ENCODE measurements at places on chromosomes 5 and 9.

DNA sequence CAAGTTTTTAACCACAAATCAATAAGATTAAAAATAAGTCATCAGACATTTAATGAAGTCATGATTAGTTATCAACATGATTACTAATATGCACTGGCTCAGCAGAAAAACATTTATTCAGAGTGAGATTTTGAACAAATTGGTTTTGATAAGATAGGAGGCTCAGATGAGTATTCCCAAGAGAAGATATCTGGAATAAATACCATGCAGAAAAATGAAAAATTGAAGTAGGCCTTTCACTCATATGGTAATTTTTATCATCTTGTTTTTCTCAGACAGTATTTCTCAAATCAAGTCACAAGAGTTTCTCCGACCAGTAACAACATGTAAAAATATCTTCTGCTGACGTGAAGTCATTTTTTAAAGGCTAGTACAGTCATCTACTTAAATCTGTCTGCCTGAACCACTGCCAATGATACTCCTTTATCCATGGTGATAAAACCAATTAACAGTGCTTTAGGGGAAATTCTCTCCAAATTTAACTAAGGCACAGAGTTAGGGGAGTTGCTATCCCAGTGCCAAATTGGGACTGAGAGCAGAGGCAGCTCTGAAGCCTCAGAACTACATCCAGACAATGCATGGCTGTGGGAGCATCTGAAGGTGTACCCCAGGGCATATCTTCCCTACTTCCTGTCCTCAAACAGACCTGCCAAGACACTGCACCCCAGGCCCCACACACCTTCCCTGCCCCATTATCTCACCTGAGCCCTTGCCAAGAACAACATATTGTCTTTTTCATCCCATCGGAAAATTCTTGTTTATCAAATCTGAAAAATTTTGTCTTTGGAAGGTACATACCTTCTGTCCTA is 105.5 kb upstream of the TSLP start:
- DNase-seq, result no peak

- DNase-seq, result peak; percentile 20
These were observed 68.4 kb downstream of the ANKRD33B start for GRCh38 chr5:10632110-10632761.

GRCh38 chr5:16690243-16690852 is 73.6 kb upstream of the RETREG1 start:
- no peak for DNase-seq

DNA sequence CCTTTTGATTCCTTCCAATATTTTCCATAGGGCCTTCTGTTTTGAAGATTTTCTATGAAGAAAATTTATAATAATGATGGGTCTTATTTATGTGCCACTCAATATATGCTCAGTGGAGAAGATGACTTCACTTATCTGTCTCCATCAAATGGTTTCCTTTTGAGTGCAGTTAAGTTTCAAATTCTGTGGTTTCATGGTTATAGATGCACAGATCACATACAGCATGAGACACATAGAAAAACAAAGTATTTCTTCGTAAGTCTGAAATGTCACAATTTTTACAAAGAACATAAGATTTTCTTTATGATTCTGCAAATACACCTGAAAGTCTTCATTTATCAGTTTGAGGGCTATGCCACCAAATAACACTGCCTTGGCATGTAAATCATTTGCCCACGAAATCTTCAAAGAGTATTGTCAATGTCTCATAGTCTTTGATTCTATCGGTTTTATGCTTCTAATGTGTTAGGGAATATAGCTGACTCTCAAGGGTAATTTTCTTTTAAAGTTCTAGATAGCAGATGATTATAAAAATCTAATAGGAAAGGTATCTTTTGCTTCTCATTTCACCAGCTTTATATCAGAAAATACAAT is 14.1 kb downstream of the CFAP95 start:
- DNase-seq, result no peak

DNA sequence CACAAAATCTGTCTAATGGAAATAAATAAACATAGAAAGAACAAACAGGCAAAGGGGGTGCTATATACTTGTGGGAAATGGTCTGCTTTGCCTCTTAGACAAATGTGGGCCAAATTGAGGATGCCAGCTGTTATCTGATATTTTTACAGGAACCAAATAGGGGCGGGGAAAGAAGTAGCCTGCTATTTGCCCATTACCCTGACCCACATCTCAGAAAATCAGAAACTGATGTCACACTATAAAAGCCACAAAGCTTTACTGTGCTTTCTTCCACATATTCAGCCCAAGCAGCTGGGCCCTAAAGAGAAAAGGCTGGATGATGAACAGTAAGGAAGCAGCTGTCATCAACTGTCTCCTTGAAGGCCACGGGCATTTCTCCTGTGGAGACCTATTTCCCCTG is 97.3 kb downstream of the ELAVL2 start:
- DNase-seq, result no peak

GRCh38 chr5:39689919-39690318 is 265.1 kb upstream of the DAB2 start:
- DNase-seq, result no peak

- DNase-seq, result no peak
These were observed 17.3 kb downstream of the NAIF1 start for GRCh38 chr9:128049843-128050242.

DNA sequence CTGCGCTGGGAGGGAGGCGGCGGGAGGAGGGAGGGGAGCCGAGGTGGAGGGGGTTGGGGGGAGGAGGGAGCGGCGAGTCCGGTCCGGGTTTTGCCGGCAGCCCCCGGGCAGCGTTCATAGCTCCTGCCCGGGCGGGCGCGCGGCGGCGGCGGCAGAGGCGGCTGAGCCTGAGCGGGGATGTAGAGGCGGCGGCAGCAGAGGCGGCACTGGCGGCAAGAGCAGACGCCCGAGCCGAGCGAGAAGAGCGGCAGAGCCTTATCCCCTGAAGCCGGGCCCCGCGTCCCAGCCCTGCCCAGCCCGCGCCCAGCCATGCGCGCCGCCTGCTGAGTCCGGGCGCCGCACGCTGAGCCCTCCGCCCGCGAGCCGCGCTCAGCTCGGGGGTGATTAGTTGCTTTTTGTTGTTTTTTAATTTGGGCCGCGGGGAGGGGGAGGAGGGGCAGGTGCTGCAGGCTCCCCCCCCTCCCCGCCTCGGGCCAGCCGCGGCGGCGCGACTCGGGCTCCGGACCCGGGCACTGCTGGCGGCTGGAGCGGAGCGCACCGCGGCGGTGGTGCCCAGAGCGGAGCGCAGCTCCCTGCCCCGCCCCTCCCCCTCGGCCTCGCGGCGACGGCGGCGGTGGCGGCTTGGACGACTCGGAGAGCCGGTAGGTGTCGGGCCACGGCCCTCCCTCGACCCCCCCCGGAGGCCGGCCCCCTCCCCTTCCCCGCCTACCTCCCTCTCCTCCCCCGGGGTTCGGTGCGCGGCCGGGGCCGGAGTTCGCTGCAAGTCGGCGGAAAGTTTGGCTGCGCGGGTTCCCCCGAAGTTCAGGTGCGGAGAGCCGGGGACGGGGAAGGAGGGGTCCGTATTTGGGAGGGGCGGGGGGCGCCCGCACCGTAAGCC is at the start of gene CXXC5:
CXXC5 (plus strand) TSS at position 145 of the 877 bp plus-strand sequence. CDS start 32,175 bp downstream, outside the sequence.
- DNase-seq, result no peak

- DNase-seq, result no peak
These were observed 77.4 kb downstream of the MSX2 start for GRCh38 chr5:174801798-174802197.

GRCh38 chr9:16387382-16387781 is 483.1 kb downstream of the BNC2 start:
- no peak for DNase-seq

GRCh38 chr5:154284433-154284832 is 93.9 kb downstream of the GALNT10 start:
- no peak for DNase-seq

GRCh38 chr9:87620731-87621322 is 105.1 kb upstream of the CTSL start:
- no peak for DNase-seq

- DNase-seq, result no peak
These were observed 2.8 kb downstream of the SLC2A8 start for GRCh38 chr9:127399736-127400269.

- no peak for DNase-seq
These were observed 301.1 kb downstream of the NR3C1 start for GRCh38 chr5:143102411-143102810.

DNA sequence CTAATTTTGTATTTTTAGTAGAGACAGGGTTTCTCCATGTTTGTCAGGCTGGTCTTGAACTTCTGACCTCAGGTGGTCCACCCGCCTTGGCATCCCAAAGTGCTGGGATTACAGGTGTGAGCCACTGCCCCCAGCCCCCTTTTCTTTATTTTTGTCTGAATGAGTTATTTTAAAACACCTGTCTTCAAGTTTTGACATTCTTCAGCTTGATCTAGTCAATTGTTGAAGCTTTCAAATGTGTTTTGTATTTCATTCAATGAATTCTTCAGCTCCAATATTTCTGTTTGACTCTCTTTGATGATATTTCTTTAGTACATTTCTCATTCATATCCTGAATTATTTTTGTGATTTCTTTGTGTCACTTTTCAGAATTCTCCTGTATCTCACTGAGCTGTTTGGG is 486.2 kb downstream of the DMAC1 start:
- no peak for DNase-seq

GRCh38 chr5:58738336-58738735 is 155.5 kb downstream of the RAB3C start:
- DNase-seq, result no peak

GRCh38 chr9:81621118-81621517 is 68.2 kb downstream of the TLE1 start:
- DNase-seq, result no peak

DNA sequence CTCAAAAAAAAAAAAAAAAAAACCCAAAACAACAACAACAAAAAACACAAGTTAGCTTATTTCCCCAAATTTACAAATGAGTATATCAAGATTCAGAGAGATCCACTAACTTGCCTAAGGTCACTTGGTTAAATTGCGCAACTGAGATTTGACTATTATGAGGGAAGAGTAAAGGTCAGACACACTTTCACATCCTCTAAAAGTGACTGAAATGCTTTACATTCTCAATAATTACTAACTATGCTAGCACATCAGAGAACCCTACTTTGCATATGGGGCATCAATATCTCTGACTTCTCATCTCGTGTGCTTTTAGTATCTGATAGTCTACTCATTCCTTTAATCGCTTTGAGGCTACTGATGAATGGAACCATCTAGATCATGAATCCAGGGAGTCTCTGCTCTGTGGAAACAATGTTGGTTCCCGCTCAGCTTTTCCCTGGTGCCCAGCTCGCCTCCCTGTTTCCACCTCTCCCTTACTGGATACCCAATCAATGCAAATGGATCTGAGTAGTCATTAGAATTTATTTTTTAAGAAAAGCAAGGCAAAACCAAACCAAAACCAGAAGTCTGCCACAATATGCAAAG is 182.1 kb upstream of the TRIM32 start:
- no peak for DNase-seq

- no peak for DNase-seq
These were observed at the start of gene HAVCR2 for GRCh38 chr5:157108976-157109375. HAVCR2 (minus strand) TSS chr5:157109044; CDS start chr5:157108983, 61 bp downstream.

GRCh38 chr5:71925608-71926091 is 181.6 kb upstream of the MAP1B start:
- DNase-seq, result no peak

GRCh38 chr5:176959051-176959450 is 47.5 kb downstream of the UIMC1 start:
- DNase-seq, result no peak
